Putamen (tissue), 1 donor: ENCODE measurements at places on chromosomes 3 and 15.

GRCh38 chr3:4574426-4574965, 81.3 kb downstream of the ITPR1 start:
- no peak for DNase-seq

- no peak for DNase-seq
These were observed 9.3 kb downstream of the STRA6 start for GRCh38 chr15:74193299-74193718.

DNA sequence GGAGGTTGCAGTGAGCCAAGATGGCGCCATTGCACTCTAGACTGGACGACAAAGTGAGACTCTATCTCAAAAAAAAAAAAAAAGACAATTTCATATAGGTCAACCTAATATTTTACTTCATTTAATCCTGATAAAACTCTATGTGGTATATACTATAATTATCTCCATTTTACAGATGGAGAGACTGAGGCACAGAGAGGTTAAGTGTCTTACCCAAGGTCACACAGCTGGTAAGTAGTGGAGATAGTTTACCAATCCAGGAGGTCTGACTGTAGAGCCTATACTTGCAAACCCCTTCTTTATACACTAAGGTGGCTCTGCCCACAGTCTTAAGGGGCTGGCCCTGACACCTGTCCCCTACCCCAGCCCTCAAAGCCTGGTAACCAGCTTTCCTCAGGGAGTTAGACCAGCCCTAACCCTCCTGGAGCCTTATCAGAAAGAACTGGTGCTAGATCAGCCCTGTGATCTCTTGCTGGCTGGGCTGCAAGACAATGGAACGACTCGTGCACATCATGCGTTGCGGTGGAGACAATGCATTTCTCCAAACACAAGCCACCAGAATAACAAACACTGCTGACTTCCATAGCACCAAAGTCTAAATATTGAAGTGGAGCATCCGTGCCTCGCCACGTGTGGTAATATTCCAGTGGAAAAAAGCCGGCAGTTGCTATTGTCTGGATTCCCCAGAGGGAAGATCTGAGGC, 60.0 kb upstream of the SMAD3 start:
- DNase-seq, result no peak

DNA sequence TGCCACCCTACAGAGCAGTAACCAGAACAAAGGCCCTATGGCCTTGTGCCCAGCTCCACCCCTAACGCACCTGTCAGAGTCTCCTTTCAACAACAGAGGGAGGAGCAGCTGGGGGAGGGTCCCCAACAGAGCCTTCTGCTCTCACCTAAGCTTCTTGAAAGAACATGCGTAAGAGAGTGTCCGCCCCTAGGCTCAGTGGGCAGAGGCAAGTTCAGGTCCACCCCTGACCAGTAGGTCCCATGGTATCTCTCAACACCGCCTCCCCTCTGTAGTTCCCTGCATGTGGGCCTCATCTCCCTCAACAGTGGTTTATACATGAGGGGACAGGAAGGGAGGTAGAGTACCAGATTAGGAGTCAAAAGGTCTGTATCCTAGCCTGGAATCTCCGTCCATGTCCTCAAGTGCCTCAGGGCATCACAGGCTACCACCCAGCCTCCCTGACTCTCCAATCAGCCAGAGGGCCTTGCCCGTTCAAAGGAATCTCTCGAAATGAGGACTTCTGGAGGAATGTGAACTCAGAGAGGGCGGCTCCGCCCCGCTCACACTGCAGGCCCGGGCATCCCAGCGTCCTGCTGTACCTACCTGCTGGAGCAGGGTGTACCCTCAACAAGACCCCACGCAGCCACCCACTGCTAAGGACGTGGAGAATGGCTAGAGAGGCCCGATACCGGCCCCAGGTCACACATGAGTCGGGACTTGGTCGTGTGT, 680 bp downstream of the POC1A start:
- no peak for DNase-seq

DNA sequence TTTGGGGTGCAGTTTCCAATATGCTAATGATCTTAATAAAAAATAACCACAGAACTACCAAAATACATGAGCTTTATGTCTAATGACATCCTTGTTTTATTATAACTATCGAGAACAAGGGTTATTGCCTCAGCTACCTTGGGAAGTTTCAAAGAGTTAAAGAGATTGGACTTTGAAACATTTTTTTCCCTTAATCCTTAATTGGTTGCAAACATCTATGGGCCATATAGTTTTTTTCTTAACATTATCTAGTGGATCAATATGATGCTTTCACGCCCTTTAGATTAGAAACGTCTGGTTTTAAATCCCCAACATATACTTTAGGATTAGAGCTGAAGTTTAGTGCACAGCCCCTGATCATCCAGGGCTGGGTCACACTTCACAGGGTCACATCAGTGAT, 219.2 kb upstream of the SGO1 start:
- DNase-seq, result no peak

GRCh38 chr3:36792342-36792741, 28.0 kb upstream of the DCLK3 start:
- no peak for DNase-seq

GRCh38 chr3:45057557-45057956, 31.5 kb downstream of the CLEC3B start:
- no peak for DNase-seq

DNA sequence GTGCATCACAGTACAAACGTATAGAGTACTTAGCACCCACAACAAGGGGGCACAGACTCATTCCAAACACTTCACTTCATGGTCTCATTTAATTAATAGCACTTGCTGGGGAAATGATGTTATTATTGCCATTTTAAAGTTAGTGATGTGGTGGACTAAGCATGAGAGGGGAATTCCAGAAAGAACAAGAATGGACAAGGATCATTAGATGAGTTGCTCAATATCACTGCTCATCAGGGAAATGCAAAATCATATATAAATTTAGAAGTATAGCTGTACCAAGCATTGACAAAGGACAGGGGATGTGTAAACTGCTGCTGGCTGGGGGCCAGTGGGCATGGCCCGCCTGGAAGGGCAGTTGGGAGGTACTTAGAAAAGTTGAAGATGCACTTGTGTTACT, 14.6 kb downstream of the PRR20G start:
- no peak for DNase-seq

DNA sequence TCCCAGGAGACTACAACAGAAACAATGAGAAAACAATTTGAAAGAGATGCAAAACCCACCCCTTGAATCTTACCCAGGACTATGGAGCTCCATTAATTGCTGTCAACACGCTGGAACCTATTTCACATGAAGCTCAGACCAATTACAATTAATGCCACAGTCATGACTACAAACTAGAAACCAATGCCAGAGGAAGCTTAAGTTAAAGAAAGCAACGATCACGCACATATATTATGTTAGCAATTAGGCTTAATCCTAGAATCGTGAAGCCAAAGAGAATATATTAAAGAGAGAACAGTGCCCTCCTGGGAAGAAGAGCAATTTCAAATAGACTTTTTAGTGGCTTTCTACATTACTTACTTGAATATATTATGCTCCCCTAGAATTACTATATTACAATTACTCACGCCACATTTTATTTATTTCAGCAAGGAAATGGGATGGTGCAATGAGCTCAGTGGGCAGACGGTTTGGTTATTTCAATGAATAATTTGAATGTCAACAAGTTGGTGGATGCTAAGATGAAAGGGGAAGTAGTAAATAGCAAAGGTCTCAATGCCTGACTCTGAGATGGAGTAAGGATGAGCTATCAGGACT, 125.5 kb downstream of the GREM1 start:
- DNase-seq, result no peak

- DNase-seq, result no peak
These were observed 196.0 kb downstream of the SUCLG2 start for GRCh38 chr3:67458408-67458807.

DNA sequence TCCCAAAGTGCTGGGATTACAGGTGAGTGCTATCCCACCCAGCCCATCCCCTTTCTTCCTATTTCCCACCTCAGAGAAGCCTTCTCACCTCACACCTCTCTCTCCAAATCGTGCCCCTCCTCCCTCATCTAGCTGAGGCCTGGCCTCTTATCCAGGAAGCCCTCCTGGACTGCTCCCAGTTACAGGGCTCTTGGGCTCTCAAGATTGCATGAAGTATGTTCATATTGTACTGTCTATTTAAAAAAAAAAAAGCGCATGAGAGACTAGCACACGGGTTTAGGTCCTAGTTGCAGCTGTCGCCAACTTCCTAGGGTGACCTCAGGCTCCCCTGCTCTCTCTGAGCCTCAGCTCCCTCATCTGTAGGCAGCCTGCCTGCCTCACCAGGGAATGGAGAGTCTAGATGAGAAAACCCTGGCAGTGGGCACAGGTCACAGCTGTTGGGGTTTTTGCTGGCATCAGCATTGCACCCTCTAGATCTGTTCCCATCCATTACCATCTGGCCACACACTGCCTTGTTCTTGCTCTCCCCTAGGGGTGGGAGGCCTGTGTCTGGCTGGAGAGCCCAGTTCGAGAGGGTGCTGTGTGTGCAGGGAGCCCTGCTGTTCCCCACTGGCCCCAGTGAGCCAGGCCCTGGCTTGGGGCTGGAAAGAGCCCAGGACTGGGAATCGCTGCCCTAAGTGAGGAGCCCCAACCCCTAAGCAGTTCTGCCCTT, 24.2 kb upstream of the C15orf39 start:
- no peak for DNase-seq

DNA sequence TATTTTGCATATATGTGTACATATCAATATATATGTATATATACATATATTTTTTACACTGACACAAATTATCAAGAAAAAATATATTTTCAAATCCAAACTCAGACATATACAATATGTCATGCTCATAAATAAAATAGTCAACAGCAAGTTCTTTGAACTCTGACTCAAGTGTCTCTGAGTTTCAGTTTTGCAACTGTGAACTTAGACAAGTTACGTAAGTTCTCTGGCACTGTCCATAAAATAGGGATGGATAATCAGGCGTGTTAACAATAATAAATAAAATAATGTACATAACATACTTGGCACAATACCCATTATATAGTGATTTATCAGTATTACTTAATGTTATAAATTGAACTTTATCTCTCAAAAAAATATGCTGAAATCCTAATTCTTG, 12.1 kb upstream of the XRN1 start:
- no peak for DNase-seq

GRCh38 chr3:97658668-97659285, 105.8 kb upstream of the ARL6 start:
- peak; percentile 6 for DNase-seq

GRCh38 chr15:80982205-80982604, 7.4 kb downstream of the MESD start:
- DNase-seq, result no peak

GRCh38 chr3:12392101-12392878, 92.0 kb upstream of the TSEN2 start:
- no peak for DNase-seq

DNA sequence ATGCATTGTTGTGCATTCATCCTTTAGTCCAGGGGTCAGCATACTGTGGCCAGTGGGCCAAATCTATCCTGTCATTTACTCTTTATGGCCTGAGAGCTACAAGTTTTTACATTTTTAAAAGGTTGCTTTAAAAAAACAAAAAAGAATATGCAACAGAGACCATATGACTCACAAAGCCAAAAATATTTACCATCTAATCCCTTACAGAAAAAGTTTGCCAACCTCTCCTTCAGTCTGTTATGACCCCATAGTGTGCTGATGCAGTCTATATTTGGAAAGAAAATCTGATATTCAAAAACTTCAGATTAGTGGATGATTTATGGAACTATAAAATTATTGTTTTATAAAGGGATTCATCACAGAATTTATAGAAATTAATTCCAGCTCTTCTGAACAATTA, 237.5 kb upstream of the IL12A start:
- DNase-seq, result no peak

DNA sequence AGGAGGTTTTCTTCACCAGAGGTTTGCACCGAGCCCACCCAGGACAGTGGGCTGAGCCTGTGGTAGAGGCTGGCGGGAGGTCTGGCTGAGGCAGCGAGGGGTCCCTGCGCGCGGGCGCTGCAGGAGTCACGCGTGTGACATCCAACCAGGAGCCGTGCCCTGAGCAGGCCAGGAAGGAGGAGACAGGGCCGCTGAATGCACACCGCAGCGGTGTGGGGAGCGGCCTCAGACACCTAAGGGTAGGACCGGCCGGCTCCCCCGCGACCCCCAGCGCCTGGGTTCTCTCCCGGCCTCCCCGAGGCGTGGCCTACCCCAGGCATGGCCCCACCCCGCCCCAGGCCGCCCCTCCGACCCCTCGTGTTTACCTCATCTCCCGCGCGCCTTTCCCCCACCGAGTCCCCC, 412 bp downstream of the SLC41A3 start:
- DNase-seq, result peak; percentile 20
